ENCODE measurements at places on chromosomes 11 and 22. TPM values are rescaled to one million over a fixed set of nuclear protein-coding genes. Genes with fewer than 3 reads are reported as not detected.

SLC22A6 gene
- 12.2 TPM for polyA plus RNA-seq

LRRC4C gene
- 44.3 TPM for polyA plus RNA-seq

TTC17 gene
- 69.1 TPM for polyA plus RNA-seq

P2RY6 gene
- 0.96 TPM for polyA plus RNA-seq

CHRM1 gene
- 3.1 TPM for polyA plus RNA-seq

MS4A3 gene
- polyA plus RNA-seq = 0.93 TPM

RIMBP3B gene
- polyA plus RNA-seq = not detected

TRPM5 gene
- 0.08 TPM for polyA plus RNA-seq

APOBEC3B gene
- 2.6 TPM for polyA plus RNA-seq

TYR gene
- polyA plus RNA-seq = not detected

BDNF gene
- 1.9 TPM for polyA plus RNA-seq

RAPSN gene
- 0.18 TPM for polyA plus RNA-seq

IPO7 gene
- 111 TPM for polyA plus RNA-seq

TRIM22 gene
- polyA plus RNA-seq = 11.8 TPM

Measured in spinal cord (tissue), 10 donors.